NCI-H460 (cell line): ENCODE measurements at places on chromosomes 2 and 18. TPM values are rescaled to one million over a fixed set of nuclear protein-coding genes. Genes with fewer than 3 reads are reported as not detected.

GRCh38 chr2:53969285-53969967 is 1.4 kb downstream of the PSME4 start:
- peak; percentile 84 for DNase-seq

DNA sequence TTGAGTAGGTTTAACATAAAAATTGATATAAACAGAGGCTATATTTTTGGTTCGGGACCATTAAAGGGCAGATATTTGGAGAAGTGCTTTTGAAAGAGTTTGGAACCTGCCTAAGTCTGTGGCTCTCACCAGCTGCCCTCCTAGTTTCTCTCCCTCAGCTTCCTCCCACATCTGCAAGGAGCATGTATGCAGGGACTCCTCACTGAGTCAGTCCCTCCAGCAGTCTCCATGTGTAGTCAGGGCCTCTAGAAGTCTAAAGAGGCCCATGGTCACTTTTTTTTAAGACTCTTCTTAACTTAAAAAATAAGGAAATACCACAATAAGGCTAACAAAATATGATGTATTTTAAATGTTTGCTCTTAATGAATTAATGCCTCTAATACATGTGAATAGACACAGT is 220.0 kb upstream of the TANK start:
- no peak for DNase-seq

DNA sequence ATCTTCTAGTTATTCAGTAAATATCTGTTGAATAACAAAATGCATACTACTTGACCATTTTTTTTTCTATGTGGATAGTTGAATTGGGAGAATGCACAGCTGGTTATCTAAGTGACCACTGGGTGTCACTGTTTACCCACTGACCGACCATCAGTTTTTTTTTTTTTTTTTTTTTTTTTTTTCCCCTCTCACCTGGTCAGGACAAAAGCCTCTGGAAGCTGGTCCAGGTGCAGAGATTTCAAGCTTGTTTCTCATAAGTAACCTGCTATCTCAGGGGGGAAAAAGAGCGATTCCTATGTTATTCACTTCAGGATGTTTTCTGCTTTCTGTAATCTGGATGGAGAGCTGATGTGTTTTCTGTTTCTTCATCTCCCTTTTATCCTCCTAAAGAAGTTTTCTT is 256.0 kb downstream of the DCDC2C start:
- DNase-seq = peak; percentile 30

DNA sequence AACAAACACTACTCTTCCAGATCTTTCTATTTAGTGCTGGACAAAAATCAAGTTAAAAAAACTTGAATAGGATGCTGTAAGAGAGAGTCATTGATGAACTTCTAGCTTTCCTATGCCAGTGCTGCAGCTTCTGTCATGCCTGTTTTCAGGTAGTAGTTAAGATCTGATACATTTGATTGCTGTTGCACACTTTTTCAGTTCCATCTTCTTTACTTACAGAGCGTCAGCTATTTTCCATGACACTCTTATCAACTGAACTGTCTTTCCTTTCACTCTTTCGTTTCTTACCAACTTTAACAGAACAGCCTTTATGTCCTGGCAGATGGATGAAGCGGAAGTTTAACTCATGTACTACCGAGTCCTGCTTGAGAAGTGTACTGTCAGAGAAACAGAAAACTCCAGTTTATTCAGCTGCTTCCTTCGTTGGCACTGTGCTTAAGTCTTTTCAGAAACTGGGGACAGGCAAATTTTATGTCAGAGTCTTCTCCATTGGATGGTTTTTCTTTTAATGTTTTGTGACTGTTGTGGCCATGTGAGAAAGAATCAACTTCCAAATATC is 145.9 kb upstream of the KLHL14 start:
- no peak for DNase-seq

- peak; percentile 3 for DNase-seq
These were observed 23.1 kb downstream of the PRPF40A start for GRCh38 chr2:152694161-152694661.

GRCh38 chr18:79457239-79457638 is 61.5 kb downstream of the NFATC1 start:
- no peak for DNase-seq

DNA sequence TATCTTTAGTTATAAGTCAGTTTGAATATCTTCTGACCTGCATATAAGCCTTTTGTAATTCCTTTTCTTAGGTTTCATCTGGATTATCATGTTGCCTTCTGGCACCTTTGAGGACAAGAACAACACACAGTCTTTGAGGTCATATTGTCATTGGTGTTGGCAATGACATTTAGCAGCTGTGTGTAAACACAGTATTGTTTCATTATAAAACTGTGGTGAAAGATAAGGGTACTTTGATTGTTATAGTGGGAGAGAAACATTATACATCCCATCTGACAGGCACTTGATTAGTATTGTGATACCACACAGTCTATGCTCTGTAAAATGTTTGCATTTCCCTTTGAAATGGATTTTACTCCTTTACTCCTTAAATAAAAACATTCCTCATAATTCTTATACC is 313.5 kb downstream of the RPRM start:
- no peak for DNase-seq

DNA sequence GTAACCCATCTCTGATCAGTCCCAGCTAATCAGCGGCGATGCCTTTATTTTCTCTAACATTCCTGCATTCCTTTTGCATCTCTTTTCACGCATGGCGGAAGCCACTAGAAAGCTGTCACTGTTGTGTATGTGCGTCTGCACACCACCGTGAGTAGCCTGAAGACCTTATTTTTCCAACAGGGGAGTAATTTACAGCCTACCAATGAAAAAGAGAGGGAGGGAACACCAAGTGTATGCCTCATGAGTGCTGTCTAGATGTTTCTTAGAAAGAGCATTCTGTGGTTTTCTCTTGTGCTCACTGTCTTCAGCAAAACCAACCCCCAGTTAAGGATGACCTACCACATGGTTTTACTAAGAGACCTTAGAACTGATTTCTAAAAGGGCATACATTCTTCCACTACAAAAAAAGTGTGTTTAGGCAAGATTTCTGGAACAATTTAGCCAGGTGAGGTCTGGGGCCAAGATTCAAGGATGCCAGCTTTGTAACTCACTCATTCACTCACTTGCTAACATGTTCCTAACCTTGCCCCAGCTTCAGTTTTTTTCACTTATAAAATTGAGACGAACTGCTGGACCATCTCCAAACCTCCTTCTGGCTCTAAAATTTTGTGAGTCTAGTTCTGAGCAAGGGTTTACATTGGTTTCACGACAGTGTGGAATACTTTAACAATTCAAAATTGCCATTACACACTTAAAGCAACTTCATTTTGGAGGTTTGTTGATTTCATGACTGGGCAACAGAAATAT is 51.4 kb downstream of the BCL2 start:
- DNase-seq = no peak

DNA sequence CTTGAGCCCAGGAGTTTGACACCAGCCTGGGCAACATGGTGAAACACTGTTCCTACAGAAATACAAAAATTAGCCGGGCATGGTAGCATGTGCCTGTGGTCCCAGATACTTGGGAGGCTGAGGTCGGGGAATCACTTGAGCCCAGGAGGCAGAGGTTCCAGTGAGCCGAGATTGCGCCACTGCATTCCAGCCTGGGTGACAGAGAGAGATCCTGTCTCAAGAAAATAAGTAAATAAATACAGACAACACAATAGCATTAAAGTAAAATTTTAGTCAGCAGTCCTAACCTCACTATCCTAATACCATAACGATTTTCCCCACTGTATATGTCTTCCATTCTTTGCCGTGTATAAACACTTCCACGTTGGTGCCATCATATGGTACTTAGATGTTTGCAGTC is 83.0 kb upstream of the MBOAT2 start:
- no peak for DNase-seq

- no peak for DNase-seq
These were observed 16.5 kb upstream of the TTC27 start for GRCh38 chr2:32611366-32611765.

DNA sequence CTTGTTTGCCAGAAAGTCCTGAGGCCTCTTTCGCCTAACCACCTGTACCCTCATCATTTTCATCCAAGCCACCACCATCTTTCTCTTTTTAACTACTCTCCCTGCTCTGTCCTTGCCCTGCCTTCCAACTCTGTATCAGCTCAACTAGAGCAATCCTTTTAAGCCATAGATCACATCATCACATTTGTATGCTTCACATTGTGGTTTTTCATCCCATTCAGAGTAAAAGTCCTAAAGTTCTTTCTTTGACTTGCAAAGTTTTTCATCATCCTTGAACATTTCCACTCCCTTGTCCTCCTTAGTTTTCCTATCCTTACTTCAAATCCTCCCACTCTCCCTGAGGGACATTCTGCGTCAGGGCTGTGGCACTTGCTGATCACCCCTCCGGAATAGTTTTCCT is 73.9 kb downstream of the SLC39A10 start:
- DNase-seq = no peak

SFXN5 gene
- total RNA-seq = 13.4 and 13.7 TPM in 2 replicates

ITPRIPL1 gene
- 0.09 TPM in 1 of 2 replicates, not detected in the other for total RNA-seq

DSEL gene
- 5.8 and 6.0 TPM in 2 replicates for total RNA-seq

TDRD15 gene
- not detected in 2 replicates for total RNA-seq
